ENCODE measurements at places on chromosomes 5 and 9. TPM values are rescaled to one million over a fixed set of nuclear protein-coding genes. Genes with fewer than 3 reads are reported as not detected.

Gene FOXE1
- not detected for total RNA-seq

Gene SPINK6
- total RNA-seq: not detected

Gene KCNMB1
- total RNA-seq: 0.83 TPM

DNA sequence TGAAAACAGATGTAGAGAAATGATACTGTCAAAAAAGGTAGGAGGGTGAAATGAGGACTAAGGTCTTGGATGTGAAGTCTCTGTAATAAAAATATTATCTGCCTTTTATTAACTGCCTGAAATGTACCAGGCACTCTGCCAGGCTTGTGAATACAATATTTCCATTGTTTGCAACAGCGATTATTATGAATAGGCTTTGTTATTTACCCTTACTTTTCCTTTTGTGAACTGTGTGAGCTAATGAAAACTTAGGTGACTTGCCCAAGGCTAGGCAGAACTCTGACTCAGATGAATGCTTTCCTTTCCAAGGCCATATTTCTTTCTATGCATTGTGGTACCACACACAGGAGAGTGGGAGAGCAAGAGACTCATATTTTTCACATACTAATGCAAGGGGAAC is 204.1 kb downstream of the CDH12 start:
- no peak for DNase-seq

DNA sequence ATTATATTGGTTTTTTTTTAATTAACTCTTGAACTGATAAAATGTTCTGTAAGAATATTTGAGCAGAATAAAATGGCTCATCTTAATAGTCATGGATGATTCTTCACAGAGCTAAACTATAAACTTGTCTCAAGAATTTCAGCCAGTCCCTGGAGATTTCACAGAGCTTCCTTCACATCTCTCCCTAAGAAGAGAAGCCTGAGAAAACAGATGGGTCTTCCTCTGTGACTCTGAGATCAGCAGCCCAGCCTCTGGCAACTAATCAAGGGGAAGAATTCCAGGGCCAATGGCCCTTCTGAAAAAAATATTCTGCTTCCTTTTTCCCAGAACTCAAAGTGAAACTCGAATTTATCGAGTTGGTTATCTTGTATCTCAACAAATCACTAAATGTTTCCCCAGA is 122.2 kb upstream of the ITGA1 start:
- DNase-seq: no peak

DNA sequence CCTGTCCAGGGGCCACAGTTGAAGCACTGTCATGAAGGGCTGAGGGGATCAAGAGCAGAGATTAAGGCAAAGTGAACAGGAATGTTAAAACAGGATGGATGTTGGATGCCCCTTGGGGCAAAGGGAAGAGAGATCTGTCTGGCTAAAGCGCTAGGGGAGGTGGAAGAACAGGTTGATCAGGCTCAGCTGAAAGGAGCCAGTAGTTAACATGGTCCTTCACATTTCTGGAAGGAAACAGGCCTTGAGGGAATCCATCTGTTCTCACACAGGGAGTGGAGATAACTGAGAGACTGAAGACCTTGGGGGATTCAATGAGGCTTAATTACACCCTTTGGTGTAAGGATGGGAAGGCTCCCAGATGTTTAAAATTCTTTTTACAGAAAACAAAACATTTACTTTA is 5.8 kb downstream of the HAPLN1 start:
- no peak for DNase-seq

Gene DEPDC1B
- total RNA-seq: not detected

Gene PROB1
- 28.6 TPM for total RNA-seq

Gene AGGF1
- total RNA-seq: 15.7 TPM

DNA sequence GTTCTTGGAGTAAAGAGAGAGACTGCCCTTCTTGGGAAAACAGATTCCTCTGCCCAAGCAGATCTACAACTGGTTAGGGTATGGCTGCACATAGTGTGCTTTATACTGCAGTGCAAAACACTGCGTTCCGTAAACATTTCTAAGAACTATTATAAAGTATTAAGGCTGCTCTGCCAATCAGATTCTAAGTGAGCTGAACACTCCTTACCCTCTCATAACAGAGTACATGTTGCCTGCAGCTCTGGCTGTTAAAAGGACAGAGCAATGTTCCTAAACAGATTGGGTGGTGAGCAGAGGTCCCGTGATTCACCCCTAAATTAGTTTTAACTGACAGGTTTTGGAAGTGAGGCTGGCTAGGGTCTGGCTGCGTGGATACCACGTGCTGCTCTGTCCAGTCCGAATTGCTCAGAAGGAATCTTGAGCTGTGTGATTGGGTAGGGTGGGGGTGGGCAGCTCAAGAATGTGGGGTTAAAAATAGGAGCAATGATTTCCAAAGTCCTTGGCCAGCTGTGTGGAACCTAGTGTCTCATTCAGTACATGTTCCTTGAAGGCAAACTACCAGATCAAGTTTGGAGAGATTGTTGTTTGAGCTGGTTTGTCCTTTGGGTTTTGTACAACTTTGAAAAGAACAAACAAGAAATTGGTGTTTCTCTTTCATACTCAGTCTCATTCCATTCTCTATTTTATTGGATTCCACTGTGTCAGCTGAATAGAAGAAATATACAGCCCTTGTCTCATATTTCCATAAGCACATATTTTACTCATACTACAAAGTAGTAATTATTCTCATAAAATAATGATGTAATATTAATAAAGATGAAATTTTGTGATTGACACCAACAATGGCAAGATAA is 497.6 kb upstream of the CD180 start:
- peak; percentile 94 for DNase-seq

DNA sequence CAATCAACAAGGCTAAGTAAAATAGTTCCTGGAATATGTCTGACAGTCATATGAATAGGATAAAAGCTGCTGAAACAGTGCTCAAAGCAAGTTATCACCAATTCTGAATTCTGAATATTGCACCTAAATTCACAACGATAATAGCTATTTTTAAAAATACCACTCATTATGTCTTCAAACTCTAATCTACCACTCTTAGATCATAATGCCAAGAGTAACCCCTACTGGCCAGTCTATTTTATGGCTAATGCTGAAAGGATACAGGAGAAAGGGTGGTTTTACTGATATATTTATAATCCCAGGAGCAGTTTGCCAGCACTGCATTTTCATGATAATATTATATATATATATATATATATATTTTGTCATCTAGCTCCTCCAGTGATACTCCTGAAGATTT is 232.8 kb downstream of the PDE4D start:
- no peak for DNase-seq

Gene TAF11L10
- not detected for total RNA-seq

DNA sequence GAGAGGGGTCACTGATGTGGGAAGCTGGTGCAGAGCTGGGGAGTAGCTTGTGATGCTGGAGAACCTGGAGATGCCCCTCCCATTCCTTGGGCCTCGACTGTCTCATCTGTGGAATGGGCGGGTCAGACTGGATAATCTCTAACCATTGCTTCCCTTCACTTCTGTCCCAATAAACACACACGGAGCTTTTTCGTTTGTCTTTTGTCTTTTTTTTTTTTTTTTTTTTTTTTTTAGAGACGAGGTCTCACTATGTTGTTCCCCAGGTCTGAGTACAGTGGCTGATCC is 36.5 kb downstream of the ALG2 start:
- no peak for DNase-seq

- no peak for DNase-seq
Measured at GRCh38 chr9:126327714-126328185, 1.1 kb downstream of the MVB12B start.

GRCh38 chr9:95268681-95269080 is 48.8 kb downstream of the FANCC start:
- DNase-seq: no peak

Gene IL4
- total RNA-seq: not detected
